Right renal pelvis (tissue), 4 donors: ENCODE measurements at places on chromosomes 1 and 21.

GRCh38 chr21:32392299-32392879 is 423 bp downstream of the URB1 start:
- DNase-seq = no peak

- DNase-seq = no peak
These were observed 36.7 kb downstream of the CAPN2 start for GRCh38 chr1:223748773-223749733.

DNA sequence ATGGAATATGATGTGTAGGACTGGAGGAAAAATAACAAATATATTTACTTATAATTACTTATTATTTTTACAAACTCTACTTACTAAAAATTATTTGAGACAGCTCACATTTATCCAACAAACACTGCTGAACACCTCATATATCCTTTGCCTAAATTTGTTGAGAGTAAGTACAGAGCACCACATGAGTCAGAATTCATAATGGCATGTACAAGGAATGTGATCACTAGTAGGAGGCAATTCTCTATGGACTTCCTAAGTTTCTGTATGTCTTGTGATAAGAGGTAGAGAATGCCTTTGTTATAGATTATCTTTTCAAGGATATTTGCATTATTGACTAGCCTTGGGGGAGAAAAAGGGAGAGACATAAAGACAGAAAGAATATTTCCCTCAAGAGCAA is 8.2 kb upstream of the ST6GALNAC3 start:
- no peak for DNase-seq

GRCh38 chr1:23897083-23897482 is 16.1 kb downstream of the CNR2 start:
- no peak for DNase-seq

- no peak for DNase-seq
These were observed 168.2 kb downstream of the RASAL2 start for GRCh38 chr1:178262120-178262500.

GRCh38 chr1:156689035-156689952 is 12.1 kb upstream of the NES start:
- peak; percentile 86 for DNase-seq

GRCh38 chr1:9050803-9051202 is 18.6 kb downstream of the SLC2A5 start:
- no peak for DNase-seq

- DNase-seq = no peak
These were observed 22.3 kb downstream of the EXO1 start for GRCh38 chr1:241870336-241870735.

DNA sequence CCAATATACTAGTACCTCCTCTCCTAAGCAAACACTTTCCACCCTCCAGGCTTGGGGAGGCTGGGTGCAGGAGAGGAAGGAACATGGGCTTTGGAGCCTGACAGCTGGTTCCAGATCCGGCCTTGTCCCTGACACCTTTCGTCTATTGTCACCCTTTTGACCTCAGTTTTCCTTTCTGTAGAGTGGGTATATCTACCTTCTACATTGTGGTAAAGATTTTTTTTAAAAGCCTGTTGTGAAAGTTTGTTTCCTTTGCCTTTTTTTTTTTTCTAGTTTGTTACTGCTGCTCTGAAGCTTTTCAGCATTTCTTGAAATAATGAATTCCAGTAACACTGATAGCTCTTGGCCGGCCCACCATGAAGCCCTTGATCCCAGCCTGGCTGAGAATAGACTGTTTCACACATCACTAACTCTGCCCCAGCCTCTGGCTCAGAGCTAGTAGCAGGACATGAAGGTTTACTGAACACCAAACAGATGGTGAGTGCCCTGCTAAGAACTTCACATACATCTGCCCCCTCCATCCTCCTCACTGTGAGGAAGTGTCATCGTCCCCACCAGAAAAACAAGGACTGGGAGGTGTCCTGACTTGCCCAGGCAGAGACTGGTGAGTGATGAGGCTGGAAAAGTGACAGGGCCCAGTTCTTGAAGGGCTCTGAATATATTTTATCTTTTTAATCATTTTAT is 33.0 kb upstream of the ID3 start:
- no peak for DNase-seq
